Stimulated activated CD4-positive, alpha-beta T cell treated with anti-CD3 and anti-CD28 coated beads, TNF-alpha, amount 100 ng/mL, for 48 hours (primary cell): ENCODE measurements at places on chromosomes 11 and 22.

- DNase-seq = no peak
Observed at GRCh38 chr11:70888061-70888460, 364.3 kb downstream of the SHANK2 start.

GRCh38 chr22:35601743-35602615 lies 15.2 kb downstream of the MB start:
- no peak for DNase-seq

DNA sequence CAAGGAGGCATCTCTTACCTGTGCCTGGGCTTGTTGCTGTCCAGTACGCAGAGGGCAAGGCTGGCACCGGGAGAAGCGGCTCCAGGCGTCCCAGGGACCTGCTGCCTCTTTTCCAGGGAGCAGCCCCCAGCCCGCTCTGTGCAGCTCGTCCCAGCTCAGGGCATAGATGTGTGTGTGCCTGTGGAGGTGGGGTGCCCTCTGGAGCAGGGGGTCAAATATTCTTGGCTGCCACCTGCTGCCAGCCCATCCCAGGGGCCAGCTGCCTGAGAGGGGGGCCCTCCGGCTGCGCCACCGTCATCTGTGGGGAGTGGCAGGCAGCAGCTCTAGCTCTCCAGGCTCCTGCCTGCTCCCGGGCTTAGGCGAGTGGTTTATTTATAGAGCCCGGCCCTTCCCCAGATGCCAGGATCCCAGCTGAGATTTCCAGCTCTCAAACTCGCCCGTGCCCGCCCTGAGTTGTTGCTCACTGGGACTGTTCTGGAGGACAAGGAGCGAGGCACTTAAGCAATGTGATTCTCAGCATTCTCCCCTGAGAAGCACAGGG lies 87.5 kb downstream of the RTL6 start:
- DNase-seq = no peak

- no peak for DNase-seq
Observed at GRCh38 chr11:130449310-130449990, 1.0 kb downstream of the ADAMTS15 start.

- DNase-seq = no peak
Observed at GRCh38 chr11:75797116-75797515, 17.9 kb upstream of the UVRAG start.

GRCh38 chr11:57116654-57117053 lies 65.1 kb upstream of the LRRC55 start:
- no peak for DNase-seq

GRCh38 chr22:45814198-45814597 lies 142.6 kb downstream of the ATXN10 start:
- DNase-seq = no peak

GRCh38 chr11:69119190-69119589 lies 36.5 kb upstream of the SMIM38 start:
- DNase-seq = no peak

DNA sequence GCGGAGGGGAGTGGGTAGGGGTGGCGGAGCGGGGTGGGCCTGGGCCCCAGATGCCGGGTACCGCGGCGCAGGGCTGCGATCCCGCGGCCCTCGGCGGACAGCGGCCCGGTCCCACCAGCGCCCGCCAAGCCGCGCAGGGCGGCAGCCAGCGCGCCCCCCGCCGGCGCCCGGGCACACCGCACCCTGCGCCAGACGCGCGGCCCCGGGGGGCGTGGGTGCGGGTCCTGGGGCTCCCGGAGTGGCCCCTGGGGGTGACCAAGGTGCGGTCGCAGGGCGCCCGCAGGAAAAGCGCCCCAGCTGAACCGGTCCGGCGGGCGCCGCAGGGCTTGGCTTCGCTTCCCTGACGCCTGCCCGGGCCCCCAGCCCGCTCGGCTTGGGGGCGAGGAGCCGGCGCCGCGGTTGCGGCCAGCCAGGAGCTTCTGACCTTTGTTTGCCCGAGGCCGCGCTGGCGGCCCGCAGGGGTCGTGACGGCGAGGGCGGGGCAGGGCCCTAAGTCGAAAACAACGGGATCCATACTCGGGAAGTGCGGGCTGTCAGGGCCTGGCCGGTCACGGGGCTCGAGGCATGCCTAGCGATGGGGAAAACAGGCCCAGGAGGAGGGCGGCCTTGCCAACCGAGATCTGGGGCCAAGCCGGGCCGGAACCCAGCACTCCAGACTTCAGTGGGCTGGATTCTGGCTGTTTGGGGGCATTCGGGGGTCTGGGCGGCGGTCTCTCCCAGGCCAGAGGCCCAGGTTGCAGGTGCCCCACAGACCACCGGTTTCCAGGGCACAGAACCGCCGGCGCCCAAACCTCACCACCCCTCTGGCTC lies 581 bp upstream of the AP5B1 start:
- DNase-seq = no peak

DNA sequence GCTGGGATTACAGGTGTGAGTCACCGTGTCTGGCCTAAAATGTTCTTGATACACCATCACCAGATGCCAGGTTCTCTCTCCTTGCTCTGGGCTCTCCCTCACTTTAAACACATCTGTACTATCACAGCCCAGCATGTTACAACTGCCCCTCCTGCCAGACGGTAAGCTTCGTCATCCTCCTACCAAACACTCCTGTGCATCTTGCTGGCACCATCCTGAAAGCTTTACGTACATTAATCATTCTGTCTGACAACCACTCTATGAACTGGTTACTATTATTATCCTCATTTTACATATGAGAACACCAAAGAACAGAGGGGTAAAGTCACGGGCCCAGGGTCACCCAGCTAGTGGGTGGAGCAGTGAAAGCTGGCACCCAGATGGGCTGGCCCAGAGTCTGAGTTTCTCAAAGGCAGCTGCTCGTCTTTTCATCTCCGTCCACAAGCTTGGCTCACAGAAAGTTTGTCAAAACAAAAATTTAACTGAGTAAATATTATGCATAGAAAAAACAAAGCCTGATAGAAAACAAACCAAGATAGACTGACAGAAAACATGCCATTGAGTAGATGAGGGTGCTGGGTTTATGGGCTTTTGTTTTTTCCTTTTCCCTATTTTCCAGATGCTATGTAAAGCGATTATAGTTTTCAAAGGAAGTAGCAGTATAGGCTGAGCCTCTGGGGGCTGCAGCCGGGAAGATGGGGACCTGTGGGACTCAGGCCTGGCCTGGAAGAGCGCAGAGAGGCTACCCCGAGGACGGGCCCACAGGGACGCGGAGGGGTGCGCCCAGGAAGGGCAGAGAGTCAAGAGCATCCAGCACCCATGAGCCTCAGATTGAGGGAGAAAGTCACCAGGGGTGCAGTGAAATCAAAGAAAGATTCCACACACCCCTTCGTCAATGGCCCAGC lies 9.5 kb downstream of the PLA2G6 start:
- no peak for DNase-seq

GRCh38 chr11:44024977-44025376 lies 22.8 kb upstream of the ACCSL start:
- DNase-seq = no peak

DNA sequence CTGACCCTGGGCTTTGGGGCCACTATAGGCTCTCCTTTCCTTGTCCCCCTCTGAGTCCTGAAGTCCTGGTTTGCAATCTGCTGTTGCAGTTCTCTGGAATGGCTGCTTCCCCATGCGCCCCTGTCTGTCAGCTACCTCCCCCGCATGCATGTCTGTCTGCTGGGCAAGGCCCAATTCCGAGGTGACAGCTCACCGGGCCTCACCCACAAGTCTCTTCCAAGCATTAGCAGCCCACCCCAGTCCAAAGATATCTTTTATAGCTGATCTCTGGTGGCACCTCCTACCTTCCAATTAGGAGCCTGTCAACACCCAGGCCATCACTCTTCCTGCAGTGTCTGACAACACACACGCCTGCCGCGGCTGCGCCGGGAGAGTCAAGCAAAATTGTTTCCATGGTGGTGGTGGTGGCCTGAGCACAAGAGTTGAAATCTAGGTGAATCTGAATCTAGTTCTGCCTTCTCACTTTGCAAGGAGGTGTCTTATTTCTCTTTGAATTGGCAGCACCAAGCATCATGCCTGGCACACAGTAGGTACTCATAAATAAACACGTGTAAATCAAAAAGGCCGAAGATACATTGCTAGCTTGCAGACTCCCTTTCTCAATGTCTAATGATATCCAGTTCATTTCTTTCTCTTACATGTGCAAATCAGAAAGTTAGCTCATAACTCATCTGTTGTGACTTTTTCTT lies 1.2 kb upstream of the LMO2 start:
- no peak for DNase-seq

DNA sequence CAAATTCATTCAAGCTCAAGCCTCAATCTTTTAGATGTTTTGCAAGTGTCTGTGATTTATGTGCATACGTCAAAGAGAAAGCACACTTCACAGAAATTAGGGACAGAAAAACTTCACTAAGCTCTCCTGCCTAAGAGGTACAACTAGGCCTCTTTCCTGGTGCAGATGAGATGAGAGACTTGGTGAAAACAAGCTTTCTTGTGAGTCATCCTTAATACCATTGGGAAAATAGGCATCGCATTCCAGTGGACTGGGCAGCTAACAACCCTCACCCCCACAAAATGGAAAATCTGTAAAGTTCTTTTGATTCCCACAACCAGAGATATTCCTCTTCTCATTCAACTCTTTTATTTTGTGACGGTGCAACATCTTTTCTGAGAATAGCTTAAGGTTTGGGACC lies 1110.4 kb upstream of the CCDC90B start:
- DNase-seq = no peak

- no peak for DNase-seq
Observed at GRCh38 chr11:2892967-2893528, 7.5 kb upstream of the CDKN1C start.

DNA sequence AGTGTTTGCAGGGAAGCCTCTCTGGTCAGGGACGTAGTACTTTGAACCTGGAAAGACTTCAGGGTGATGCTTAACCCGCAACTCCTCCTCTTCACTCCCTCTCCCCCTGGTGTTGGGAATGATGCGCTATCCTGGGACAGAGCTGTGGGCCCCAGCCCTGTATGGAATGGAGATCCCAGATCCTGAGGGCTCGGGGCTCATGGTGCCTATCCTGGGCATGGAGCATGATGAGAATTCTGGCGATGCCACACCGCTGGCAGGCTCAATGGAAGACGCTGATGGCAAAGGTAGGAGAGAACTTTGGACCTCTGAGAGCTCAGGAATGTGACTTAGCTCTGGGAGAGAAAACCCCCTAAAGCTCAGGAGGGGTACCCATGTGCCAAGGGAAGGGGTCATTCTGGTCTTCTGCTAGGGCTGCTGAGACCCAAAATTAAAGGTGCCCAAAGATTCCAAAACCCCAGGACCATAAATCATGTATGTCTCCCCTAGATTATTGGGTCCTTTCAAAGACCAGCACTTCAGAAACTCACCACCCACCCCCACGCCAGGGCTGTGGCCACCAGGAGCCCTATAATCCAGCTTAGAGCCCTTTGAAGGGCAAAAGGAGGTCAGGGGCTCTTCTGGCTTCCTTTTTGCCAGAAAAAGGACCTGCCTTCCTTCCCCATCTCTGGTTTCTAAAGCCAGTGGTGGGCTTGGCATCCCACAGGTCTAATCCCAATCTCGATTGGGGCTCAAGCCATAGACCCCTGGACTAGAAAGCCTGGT lies 52.5 kb downstream of the BTG4 start:
- DNase-seq = no peak

GRCh38 chr11:115522302-115522701 lies 18.1 kb upstream of the CADM1 start:
- DNase-seq = no peak

DNA sequence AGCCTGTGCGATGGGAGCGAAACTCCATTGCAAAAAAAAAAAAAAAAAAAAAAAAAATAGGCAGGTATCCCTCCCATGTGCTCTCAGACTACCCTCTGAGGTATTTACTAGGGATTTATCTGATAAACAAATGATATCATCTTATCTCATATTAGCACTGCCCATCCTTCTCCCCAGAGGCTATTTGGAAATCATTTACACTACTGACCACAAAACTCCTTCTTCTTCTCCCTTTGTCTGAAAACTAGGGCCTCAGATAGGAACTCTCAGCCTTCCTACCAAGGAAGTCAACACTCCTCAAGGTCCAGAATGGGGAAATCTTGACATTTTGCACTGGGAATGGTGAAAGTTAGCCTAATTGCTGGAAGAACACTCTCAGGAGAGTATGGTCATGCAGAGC lies 46.4 kb downstream of the LARGE2 start:
- DNase-seq = no peak

GRCh38 chr11:108025387-108026080 lies 16.8 kb downstream of the CUL5 start:
- no peak for DNase-seq
